ENCODE measurements at places on chromosomes 11 and 22.
A peak's percentile ranks its signal among the peaks of the same experiment; 100 is the strongest.

- no peak for DNase-seq
Measured at GRCh38 chr11:68569357-68569756, 108.8 kb downstream of the PPP6R3 start.

DNA sequence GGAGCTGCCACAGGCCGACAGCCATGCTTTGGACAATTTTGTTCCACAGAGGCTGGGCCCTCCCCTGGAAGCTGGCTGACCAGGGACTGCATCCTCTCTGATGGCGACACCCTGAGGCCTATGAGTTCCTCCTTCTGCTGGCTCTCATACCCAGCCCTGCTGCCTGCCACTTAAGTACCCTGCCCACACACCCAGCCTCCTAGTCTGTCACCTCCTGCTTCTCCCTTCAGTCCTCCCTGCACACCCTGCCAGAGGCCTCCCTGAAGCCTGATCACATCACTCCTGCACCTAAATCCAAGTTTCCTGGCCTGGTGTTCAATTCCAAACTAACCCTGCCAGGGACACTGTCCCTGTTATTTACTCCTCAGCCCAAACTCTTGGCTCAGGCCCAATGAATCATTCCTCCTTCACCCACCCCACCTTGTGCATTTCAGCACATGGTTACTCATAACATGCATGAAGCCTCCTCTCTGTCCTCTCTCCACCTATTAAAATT lies 136.7 kb upstream of the NECTIN1 start:
- no peak for DNase-seq

GRCh38 chr11:13917904-13918303 lies 44.6 kb upstream of the SPON1 start:
- no peak for DNase-seq

DNA sequence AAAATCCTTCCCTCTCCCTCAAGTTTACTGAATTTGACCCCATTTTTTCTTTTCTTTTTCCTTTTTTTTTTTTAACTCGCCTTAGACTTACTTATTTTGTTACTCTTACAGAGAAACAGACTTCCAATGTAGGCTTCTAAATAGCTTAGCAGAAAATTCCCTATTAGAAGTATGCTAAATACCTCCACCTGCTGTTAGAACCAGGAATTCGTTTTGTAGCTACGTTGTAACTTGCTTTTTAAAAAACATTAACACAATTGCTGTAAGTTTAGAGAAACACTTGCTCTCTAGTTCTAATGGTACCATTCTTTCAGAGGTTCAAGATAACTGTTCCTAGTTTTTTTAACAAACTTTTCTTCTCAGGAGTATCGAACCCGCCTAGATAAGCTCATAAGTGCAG lies 324.2 kb downstream of the DCDC1 start:
- no peak for DNase-seq

DNA sequence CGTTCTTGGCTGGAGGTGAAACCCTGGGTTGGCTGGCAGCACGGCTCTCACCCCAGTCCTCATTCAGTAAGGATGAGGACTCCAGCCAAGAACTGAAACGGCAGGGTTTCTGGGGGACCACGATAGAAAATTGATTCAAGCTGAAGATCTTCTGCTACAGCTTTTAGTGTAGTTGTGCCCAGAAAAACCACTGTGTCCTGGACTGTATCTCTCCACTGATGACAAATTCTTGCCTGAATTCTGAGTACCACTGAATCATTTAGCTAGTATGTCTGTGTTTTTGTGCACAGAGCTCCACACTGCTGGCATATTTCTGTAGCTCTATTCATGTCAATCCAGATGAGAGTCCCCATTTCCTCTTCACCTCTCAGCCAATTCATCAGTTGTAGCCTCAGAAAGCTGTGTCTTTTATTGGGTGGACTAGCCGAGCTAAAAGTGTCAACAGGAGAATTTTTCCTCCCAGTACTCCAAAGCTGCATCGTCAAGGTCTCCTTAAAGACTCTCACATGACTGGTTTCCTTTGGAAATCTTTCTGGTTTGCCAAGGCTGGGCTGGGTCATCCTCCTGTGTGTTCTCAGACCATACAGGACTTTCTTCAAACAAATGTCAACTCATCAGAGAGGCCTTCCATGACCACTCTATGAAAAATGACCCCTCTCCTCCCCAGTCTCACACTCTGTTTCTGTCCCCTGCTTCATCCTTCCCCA lies 144.6 kb downstream of the LDLRAD3 start:
- DNase-seq: no peak

GRCh38 chr11:83702796-83703195 lies 416.6 kb upstream of the CCDC90B start:
- no peak for DNase-seq

GRCh38 chr11:72577271-72577721 lies 96.9 kb downstream of the PDE2A start:
- no peak for DNase-seq

GRCh38 chr11:62593434-62594044 lies 2.2 kb upstream of the TUT1 start:
- peak; percentile 71 for DNase-seq

GRCh38 chr11:10413268-10413667 lies 41.8 kb upstream of the AMPD3 start:
- DNase-seq: no peak

GRCh38 chr11:32893093-32893342 lies 407 bp downstream of the QSER1 start:
- no peak for DNase-seq

DNA sequence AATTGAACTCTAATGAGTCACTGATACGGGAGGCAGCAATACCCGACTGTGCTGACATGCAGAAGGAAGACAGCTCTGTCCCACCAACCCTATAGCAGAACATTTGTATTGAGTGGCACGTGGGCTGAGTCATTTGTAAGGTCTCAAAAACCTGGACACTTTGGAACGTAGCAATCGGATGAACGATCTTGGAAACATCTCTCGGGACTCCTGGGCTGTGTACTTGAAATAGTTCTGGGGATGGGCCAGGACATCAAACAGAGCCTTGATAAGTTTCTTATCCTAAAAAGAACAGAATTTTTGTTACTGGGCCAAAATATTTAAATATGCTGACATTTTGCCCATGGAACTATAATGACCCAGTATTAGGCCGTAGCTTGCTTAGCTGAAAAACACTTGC lies 17.1 kb upstream of the NRIP3 start:
- no peak for DNase-seq

DNA sequence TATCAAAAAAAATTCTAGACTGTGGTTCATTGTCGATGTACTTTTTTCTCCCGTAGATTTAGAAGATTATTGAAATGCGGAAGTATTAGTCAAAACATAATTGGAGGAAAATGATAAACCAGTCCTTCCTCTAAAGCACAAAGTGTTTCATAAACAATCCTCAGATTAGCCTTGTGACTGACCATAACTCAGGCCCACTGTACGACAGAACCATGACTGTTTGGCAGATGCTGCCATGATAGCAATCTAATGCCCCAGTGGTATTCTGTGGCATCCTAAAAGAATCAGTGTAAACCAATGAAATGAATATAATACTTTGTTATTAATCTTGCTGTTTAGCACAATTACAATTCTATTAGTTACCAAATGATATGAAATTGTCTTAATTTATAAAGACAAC lies 127.0 kb upstream of the CTSC start:
- DNase-seq: no peak

Data from T-helper 1 cell (primary cell).